ENCODE measurements at places on chromosomes 12 and 14.

DNA sequence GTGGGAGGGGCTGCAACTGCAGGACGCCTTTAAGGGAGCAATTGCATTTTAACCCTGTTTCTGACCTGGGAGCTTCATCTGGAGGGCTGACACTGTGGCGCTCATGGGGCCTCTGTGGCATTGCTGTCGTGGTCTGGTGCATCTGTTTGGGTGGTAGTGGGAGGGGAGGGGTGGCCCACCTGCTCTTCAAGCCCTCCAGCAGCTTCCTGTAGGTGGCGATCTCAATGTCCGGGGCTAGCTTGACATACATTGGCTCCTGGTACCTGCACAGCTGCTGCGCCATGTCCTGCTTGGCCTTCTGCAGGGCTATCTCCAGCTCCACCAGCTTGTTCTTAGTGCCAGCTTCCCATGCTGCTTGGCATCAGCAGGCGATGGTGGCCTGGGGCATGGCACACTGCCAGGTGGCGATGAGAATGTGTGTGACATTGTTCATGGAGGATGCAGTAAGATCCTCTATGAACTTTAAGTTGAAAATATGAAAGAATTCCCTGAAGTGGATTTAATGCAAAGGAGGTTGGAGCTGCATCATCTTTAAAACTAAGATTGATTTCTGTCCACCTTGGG, 7.7 kb upstream of the KRT82 start:
- no peak for DNase-seq

DNA sequence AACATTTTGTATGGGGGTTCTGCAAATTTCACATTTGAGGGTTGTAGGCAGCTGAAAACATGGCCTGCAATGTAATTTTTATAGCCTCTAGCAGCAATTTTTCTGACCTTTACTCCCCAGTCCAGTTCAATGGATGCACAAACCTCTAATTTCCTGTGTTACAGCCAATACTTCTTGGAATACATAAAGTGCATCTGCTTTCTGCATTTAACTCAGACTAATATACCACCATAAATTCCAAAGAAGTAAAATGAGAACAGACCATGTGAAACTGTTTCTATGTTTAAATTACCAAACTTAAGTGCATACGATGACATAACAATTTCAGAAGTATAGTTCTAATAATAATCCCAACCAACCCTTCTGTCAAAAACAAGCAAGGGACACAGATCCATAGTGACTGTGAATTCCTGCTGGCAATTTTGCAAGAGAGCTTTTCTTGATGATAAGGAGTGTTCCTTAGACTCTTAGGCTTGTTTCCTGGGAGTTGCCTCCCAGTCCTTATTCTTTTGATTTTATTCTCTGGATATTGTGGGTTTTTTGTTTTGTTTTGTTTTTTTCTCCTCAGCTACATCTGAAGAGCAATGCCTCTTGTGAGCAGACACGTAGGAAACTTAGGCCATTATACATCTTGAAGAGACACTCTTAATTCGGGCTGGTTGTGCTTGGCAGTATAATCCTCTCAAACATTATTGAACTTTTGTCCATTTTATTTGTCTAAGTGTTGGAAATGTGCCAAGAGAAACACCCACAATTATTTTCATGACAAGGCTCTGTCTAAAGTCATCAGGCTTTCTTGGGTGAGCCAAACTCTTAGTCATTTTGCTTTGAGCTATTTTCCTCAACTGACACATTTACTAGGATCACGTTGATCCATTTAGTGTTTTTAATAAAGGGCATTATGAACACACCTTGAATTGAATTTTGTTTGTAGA, 51.3 kb upstream of the RERGL start:
- DNase-seq, result no peak

DNA sequence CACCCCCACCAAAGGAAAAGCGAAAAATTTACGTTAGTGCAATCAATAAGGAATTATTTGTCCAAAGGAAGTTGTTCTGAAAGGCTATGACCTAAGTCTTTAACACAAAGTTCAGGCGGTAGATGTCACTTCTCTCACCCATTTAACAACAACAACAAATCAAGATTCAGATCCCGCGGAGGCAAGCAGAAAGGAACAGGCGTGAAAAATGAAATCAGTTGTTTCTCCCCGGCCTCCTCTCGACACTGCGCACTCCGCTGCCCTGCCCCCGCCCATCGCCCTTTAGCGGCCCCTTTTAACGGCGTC, 1.4 kb downstream of the DENND5B start:
- DNase-seq, result no peak

DNA sequence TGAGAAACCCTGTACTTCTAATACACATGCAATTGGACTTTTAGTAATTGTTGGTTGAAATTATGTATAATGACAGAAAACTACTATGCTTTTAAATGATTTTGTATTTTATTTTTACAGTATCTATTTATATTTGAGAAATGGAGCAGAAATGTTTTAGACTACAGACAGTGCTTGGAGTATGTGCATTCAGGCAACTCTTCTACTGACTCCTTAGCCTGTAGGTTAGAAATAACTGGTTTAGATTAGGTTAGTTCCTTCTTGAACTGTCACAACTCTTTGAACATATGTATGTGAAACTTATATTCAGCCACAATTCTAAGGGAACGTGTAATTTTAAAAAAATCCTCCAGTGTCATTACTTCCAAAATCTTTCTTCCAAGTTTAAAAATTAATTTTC, 1.7 kb downstream of the FGFR1OP2 start:
- DNase-seq, result no peak

GRCh38 chr14:63470962-63471793, 72.0 kb downstream of the PPP2R5E start:
- DNase-seq, result no peak

GRCh38 chr12:64782191-64782876, 23.1 kb upstream of the GNS start:
- DNase-seq, result no peak

- no peak for DNase-seq
Measured at GRCh38 chr14:102622262-102622885, 29.9 kb downstream of the RCOR1 start.

GRCh38 chr14:104319491-104320241, 181.3 kb downstream of the KIF26A start:
- DNase-seq, result no peak
